ENCODE measurements at places on chromosomes 6 and 20.

DNA sequence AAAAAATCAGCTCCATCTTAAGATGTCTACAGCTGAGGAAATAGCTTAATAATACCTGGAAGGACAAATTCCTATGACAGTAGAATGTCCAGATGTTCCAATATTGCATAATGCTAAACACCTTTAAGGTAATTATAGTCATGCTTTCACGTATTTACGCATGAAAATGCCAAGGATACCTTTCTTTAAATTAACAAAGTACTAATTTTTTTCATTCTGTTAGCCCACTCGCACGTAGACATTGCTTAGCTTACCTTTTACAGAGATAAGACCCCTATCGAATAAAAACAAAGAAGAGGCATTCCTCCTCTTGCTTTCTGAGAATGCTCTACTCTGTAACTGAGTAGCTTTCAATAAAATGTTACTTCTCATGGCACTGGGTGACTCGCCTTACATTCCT, 4.4 kb upstream of the GSTA4 start:
- no peak for DNase-seq

DNA sequence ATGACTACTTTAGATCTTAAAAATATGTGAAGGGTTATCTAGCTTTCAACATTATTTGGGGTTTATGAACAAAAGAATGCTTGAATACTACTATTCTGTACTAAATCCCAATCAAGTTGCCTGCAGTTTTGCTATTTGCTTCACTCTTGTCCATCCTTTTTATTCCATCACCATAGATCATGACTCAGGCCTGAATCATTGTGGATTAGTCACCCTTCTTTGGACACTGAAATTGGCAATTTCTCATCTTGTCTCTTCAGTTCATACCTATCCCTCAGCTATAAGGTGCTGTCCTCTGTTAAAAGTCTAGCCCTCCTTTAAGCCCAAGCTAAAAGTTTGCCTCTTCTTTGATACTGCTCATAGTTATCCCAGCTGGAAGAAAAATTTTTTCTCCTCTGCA, 199.1 kb downstream of the CENPW start:
- no peak for DNase-seq

DNA sequence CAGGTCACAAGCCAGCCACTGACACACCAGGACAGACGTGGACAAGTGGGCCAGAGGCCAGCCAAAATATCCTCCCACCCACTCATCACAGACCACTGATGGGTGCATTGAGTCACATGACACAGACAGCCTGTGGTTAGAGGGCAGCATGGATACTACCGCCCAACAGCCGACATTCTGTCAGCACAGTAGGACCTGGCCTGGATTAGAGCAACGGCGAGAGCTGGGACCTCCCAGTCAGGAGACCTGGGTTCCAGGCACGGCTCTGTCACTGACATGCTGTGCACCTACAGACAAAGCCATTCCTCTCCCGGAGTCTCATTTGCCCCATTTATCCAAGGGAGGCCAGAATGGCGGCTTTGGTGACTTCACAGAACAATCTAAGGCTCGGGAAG, 8.0 kb downstream of the ZNF335 start:
- DNase-seq = no peak

- DNase-seq = no peak
Observed at GRCh38 chr6:106488494-106489370, 128.2 kb downstream of the CRYBG1 start.

DNA sequence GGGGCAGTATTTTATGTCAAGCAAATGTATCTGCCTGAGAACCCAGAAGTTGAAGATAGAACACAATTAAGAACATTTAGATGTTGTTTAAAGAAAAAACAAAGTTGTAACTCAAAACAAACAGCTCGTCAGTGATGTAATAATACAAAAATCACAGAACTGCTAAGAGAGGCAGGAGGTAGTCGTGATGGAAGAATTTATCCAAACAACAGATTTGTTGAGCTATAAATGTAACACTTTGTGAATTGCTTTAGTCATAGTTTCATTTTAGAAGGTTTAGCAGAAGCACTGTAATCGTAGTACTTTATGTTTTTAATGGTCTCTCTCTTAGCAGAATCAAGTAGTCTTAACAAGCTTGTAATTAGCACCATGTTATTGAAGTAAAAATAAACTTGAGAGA, 73.6 kb downstream of the SCAF8 start:
- no peak for DNase-seq

DNA sequence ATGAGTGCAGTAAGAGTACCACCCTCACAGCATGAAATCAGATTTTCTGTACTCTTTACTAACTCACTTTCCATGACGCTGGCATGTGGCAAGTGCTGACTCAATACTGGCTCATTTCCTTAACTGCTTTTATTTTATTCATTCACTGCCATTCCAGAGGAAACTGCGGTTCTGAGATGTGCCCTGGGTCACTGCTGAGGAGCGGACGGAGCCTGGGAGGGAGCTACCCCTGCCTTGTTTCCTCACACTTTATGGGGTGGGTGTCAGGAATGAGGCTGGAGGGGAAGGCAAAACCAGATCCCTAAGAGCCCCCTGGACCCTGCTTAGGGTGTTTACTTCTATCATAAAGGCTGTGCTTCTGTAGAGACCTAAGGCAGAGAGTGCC, 14.4 kb downstream of the NT5E start:
- no peak for DNase-seq

DNA sequence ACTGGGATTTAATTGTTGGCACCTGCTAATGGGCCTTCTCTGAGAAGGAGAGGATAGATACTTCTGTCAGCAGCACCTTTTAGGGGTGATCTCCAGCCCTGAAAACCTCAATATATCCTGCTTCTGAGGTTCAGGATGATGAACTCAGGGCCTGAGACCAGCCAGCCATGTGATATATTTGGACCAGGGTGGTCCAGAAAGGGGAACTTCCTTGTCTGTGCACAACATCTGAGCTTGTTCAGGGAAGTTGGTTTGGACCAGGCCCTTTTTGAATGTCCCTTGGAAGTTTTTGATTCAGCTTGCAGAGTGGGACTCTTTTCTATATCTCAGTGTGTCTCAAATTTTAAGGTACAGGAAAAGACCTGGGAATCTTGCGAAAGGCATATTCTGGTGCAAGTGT, 85.8 kb downstream of the GFRA4 start:
- DNase-seq = no peak

DNA sequence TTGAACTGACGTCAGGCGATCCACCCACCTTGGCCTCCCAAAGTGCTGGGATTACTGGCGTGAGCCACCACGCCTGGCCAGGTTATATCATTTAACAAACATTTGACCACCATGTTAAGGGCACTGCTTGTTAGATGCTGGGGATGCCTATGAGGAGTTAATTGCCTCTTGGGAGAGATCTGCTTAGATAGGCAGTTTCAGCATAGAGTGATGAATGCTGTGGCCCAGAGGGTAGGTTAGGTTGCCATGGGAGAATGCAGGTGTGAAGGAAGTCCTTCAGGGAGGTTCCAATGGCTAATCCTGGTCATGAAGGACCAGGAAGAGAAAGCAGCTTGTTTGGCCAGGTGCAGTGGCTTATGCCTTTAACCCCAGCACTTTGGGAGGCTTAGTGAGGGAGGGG, 17.0 kb downstream of the PHF20 start:
- DNase-seq = no peak

DNA sequence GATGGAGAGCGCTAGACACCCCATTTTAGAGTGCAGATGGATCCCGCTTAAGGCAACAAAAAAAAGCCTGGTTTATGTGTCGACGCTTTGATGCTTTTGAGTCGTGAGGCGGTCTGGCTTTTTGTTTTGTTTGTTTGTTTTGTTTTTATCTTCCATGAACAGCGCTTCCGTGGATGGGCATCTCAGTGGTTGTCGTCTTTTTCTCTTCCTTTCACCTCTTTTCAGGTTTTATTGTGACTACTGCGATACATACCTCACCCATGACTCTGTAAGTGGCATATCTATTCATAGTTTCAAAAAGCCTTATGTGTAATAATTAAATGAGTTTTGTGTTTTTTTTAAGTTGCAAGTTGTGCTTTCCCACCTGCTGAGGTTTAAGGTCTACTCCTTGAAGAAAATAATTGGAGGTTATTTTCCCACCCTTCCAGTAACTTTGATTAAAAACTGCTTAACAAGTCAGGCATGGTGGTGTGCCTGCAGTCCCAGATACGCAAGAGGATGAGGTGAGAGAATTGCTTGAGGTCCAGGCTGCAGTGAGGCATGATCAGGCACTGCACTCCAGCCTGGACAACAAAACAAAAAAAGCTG, 476 bp downstream of the SNRPC start:
- no peak for DNase-seq

DNA sequence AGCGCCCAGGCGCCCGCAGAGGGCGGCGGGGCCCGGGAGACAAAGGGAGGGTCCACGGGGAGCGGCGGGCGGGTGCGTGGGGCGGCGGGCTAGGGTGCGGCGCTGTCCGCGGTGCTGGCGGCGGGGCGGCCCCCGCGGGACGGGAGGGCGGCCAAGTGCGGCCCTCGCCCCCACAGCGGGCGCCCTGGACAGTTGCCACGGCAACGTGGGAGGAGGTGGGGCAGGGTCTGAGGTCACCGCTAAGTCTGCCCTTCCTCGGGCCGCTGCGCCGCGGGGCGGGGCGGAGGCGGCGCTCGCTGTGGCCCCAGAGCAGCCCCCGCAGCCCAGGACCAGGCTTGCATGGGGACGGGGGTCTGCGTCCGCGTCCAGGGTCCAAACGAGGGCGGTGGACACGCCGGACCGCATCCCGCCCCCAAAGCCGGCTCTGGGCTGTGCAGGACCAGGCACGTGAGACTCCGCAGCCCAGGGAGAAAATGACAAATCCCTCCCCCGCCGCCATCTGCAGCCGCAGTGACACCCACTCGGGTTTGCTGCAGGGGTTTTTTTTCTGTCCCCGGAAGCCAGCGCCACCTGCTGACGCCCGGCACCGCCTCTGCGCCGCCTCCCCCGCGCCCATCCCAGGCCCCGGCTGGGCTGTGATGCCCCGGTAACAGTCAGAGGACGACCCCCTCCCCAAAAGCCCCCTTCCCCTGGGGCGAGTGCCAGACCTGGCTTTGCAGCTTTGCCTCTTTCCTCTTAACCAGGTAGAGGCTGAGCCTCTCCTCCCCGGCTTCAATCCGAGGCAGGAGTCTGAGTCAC, 36.8 kb downstream of the YTHDF1 start:
- DNase-seq = no peak

All from esophagus squamous epithelium (tissue), 5 donors.